ENCODE measurements at places on chromosomes 1 and 21.

GRCh38 chr1:18266391-18266790 lies 158.8 kb downstream of the IGSF21 start:
- DNase-seq, result no peak

DNA sequence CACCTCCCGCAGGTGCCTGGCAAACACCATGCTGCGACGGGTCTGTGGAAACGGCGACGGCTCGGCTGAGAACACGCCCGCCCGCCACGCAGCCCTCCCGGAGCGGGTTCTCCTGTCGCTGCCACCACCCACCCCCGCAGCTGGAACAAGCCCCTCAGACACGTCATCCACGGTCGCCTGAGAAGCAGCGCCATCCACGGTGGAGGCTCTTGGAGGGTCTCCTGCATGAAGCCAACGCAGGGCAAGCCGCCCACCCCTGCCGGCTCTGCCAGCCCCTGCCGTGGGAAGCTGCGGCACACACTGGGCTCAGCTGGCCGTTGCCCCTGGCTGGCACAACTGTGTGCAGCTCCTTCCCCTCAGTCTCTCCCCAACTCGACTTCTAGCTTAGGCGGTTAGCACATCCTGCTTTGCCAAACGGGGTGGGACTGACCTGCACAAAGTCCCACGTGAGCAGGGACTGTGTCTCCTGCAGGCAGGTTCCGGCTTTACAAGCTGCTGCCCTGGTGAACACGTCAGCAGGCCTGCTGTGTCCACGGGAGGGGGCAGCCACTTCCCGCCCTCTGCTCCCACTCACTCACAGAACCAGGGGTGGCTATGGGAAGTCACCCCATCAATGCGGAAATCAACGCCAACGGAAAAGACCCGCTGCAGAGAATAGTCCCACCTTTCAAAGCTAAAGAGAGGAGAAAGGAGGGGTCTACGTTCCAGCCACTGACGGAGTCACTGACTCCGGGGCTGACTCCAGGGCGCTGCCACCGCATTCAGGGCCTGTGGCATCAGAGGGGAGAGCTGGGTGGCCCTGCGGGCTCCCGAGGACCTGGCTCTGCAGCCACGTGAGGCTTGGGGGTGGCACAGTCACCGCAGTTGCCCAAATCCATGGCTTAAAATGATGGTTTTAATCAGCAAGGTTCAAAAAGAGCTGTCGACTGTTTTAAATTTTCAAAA lies 10.3 kb downstream of the POFUT2 start:
- peak; percentile 5 for DNase-seq

- DNase-seq, result no peak
Observed at GRCh38 chr1:228108055-228108690, 926 bp downstream of the MRPL55 start.

- DNase-seq, result no peak
Observed at GRCh38 chr1:46131093-46131492, 1.3 kb downstream of the PIK3R3 start.

- no peak for DNase-seq
Observed at GRCh38 chr1:69523032-69523431, 44.7 kb upstream of the LRRC7 start.

- DNase-seq, result peak; percentile 34
Observed at GRCh38 chr1:84479998-84480397, 932 bp downstream of the RPF1 start.

DNA sequence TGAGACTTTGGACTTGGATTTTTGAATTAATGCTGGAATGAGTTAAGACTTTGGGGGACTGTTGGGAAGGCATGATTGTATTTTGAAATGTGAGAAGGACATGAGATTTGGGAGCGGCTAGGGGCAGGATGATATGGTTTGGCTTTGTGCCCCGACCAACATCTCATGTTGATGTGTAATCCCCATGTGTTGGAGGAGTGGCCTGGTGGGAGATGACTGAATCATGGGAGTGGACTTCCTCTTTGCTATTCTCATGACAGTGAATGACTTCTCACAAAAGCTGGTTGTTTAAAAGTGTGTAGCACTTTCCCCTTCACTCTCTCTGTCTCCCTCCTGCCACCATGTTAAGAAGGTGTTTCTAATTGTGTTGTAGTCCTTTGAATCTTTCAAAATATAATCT lies 9.3 kb upstream of the PHGDH start:
- no peak for DNase-seq
